Calu3 (cell line): ENCODE measurements at places on chromosomes 11 and 22. TPM values are rescaled to one million over a fixed set of nuclear protein-coding genes. Genes with fewer than 3 reads are reported as not detected.

DNA sequence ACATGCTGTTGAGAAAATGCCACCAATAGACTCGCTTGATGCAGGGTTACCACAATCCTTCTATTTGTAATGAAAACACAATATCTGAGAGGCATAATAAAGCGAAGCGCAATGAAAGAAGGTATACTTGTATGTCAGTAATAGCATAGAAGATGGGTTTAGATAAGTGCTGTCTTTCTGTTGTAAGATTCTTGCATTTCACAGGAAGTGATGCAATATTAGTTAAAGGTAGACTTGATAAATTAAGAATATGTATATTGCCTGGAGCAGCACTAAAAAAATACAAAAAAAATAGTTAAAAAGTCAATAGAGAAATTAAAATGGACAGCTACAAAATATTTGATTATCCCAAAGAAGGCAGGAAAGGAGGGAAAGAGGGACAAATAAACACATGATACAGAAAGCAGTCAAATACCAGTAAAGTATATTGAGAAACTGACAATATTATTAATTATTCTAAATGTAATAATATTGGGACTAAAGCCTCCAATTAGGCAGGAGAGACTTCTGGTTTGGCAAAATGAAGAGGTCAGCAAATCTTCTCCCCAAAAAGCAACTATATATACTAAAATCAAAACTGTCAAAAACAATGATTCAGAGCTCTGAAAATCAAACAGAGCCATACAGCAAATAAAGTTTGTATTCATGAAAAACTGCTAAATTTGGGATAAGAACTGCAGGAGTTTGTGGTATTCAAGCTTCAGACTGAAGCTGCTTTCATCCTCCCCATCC lies 46.6 kb upstream of the LRRC55 start:
- no peaks in the 10 kb centered on the region for H3K4me1 ChIP-seq
- H3K27ac ChIP-seq = no peak overlapping the region
- no peaks in the 10 kb centered on the region for H3K27me3 ChIP-seq
- no peak overlapping the region for H3K4me3 ChIP-seq
- no peaks in the 10 kb centered on the region for H3K36me3 ChIP-seq
- no peak for DNase-seq

DNA sequence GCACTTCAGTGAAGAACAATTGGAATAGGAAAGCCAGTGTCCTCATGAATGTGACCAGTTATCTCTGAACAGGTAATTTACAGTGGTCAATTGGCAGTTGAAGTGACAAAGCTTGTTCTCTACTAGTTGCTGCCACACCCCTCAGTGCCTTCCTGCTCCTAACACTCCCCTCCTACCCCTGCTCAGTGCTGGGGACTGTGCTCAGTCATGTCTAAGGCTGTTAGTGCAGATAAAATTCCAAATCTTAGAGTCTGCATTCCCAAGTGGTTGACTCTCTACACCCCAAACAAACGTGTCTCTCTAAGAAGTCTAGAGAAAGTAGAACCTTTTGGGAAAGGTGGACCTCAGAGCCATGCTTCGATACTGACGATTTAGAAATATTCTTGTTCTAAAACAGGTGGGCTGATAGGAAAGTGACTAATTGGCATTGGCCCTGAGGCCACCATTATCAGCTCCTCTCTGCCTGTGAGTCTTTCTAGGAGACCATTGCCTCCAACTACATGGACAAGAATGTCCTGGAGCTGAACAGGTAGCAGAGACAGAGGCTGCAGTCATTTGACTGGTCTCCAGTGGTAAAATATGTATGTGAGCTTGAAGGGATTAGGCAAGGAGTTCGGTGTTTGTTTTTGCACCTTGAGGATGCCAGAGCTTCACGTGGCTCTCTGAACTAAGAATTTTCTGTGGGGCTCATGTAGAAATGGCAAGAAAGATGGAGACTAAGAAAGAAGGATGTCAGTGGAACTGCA lies 22.1 kb upstream of the NNMT start:
- H3K4me1 ChIP-seq = peaks cover 18% of the 10 kb centered on the region
- H3K27ac ChIP-seq = no peak overlapping the region
- DNase-seq = no peak
- no peaks in the 10 kb centered on the region for H3K36me3 ChIP-seq
- no peak overlapping the region for H3K4me3 ChIP-seq

- H3K4me1 ChIP-seq = no peaks in the 10 kb centered on the region
- no peak overlapping the region for H3K27ac ChIP-seq
- H3K27me3 ChIP-seq = no peaks in the 10 kb centered on the region
- H3K36me3 ChIP-seq = peaks cover 17% of the 10 kb centered on the region
- H3K4me3 ChIP-seq = no peak overlapping the region
These were observed 13.2 kb downstream of the TKFC start for GRCh38 chr11:61345954-61346843.

DNA sequence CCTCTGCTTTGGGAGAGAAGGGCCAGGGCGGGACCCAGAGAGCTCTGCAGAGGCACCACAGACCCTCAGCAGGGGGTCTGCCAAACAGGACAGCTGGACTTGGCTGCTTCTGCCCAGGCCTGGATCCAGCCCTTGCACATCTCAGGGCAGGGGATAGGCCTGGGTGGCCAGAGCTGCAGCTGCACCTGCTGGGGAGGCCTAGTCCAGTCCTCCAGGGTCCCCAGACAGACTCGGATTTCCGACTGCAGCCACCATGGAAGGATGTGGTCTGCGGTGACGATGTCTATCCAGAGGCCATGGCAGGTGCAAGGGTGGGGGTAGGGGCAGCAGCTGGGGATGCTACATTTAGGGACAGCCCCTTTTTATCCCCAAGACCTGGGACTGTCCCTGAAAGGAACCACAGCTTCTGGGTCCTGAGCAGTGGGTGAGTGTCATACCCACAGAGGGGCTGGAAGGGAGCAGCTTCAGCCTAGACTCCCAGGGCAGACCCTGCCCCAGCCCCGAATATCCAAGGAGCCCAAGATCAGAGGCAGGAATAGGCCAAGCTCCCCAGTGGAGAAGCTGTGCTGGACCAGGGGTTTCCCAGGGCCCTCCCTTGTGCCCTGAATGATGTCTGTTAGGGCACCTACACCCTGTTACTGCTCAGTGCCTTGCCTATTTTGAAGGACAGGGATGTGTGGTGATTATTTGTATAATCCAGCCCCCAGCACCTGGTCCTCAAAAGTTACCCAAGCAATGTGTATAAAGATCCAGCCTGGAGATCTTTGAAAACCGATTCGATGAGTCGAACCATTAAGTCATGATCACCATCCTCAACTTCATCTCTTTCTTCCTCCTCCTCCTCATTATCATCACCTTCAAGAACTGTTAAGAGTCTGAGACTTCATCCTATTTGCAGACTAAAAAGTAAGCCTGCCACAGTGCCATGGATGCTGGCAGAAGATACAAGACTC lies 2.5 kb upstream of the IGLL5 start:
- DNase-seq = no peak
- H3K4me3 ChIP-seq = no peak overlapping the region
- H3K27ac ChIP-seq = no peak overlapping the region
- H3K36me3 ChIP-seq = no peaks in the 10 kb centered on the region
- H3K4me1 ChIP-seq = no peaks in the 10 kb centered on the region

DNA sequence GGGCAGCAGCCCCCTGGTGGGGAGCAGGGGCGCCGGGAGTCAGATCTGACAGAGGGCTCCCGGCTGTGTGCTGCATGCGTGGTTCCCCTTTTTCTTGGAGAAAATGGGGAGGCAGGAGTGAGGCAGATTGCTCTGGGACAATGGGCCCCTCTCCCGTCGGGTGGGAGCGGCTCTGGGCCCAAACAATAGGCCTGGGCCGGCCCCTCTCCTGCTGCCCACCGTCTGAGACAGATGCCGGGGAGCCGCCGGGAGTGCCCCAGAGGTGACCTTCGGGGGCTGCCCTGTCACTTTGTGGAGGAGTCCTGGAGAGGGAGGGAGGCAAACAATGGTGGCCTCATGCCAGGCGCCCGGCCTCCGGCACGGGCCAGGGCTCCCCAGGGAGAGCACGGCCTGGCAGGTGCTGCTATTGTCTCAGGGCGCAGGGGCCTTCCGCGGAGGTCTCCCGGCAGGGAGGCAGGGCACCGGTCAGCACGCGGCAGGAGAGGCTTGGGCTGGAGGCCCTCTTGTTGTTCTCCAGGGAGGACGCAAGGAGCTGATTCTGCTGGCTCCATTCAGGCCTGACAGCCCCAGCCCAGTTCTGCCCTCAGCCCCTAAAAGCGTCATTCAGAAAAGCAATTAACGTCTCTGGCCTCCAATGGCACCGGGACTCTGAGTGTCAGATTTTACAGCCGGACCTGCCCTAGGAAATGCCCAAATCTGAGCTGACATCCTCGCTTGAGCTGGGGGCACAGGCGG lies 44.8 kb downstream of the SMIM38 start:
- H3K27ac ChIP-seq = no peak overlapping the region
- no peaks in the 10 kb centered on the region for H3K36me3 ChIP-seq
- H3K27me3 ChIP-seq = peaks cover 24% of the 10 kb centered on the region
- DNase-seq = no peak
- no peak overlapping the region for H3K4me3 ChIP-seq
- no peaks in the 10 kb centered on the region for H3K4me1 ChIP-seq

DNA sequence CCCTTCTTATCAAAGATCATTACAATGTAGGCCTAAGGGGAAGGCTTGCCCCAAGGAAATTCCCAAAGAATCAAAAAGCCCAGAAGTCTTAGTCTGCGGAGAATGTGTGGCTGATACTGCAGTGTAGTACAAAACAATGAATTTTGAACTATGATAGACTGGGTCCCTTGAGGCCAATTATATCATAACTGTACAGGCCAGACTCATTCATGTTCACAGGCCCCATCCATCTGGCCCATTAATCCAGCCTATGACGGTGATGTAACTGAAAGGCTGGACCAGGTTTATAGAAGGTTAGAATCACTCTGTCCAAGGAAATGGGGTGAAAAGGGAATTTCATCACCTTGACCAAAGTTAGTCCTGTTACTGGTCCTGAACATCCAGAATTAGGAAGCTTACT lies 35.2 kb downstream of the IGLL1 start:
- DNase-seq = no peak
- H3K4me3 ChIP-seq = no peak overlapping the region
- no peaks in the 10 kb centered on the region for H3K36me3 ChIP-seq
- no peaks in the 10 kb centered on the region for H3K4me1 ChIP-seq
- peaks cover 22% of the 10 kb centered on the region for H3K27me3 ChIP-seq

- no peaks in the 10 kb centered on the region for H3K4me1 ChIP-seq
- H3K36me3 ChIP-seq = peaks cover 45% of the 10 kb centered on the region
- no peak for DNase-seq
These were observed 33.9 kb downstream of the TSPAN4 start for GRCh38 chr11:876545-876944.

GRCh38 chr11:67463680-67464410 lies 5.2 kb downstream of the TMEM134 start:
- peak; percentile 89 for DNase-seq
- H3K27ac ChIP-seq = peak overlapping the region; percentile 91
- no peaks in the 10 kb centered on the region for H3K27me3 ChIP-seq

DNA sequence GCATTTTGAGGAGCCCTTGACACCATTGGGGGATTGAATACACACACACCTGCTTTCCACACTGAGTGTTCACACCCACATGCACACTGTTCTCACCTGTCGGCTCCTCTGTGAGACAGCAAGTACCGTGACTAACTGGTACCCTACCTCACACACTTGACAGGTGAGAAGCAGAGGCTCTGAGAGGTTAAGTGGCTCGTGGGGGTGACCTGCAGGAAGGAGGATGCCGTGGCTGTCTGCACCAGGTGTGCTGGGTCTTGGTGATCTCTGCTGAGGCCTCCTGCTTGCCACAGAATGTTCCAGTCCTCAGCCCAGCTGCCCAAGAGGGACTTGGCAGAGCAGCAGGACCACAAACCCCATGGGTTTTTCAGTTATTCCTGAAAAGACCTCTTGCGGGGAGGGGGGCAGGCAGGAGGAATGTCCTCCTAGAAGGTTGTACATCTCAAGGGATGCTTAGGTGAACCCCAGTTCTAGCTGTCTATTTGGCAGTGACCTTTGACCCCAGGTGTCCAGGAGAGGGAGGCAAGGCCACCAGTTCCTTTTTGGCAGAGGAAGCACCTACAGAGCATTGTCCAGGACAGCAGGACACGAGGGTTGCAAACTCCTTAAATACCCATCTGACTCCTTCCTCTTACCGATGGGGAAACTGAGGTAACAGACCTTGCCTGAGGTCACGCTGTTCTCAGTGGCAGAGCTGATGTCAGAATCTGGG lies 66.0 kb downstream of the SHISAL1 start:
- H3K27me3 ChIP-seq = peaks cover 72% of the 10 kb centered on the region
- H3K4me1 ChIP-seq = no peaks in the 10 kb centered on the region
- no peak overlapping the region for H3K4me3 ChIP-seq
- DNase-seq = no peak
- H3K36me3 ChIP-seq = no peaks in the 10 kb centered on the region

GRCh38 chr11:69427906-69428880 lies 53.3 kb upstream of the LINC01488 start:
- peaks cover 23% of the 10 kb centered on the region for H3K4me1 ChIP-seq
- H3K4me3 ChIP-seq = no peak overlapping the region
- no peak for DNase-seq
- no peak overlapping the region for H3K27ac ChIP-seq
- no peaks in the 10 kb centered on the region for H3K36me3 ChIP-seq
- H3K27me3 ChIP-seq = no peaks in the 10 kb centered on the region

DNA sequence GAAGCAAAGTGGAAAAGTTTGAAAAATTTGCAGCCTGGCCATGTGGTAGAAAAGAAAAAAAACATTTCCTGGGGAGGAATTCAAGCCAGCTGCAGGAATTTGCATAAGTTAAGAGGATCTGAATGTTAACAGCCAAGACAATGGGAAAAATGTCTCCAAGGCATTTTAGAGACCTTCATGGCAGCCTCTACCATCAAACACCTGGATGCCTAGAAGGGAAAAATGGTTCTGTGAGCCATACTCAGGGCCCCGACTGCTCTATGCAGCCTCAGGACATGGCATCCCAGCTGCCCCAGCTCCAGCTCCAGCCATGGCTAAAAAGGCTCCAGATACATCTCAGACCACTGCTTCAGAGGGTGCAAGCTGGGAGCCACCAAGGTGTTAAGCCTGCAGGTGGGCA lies 149.1 kb upstream of the SOX6 start:
- H3K4me3 ChIP-seq = no peak overlapping the region
- H3K36me3 ChIP-seq = no peaks in the 10 kb centered on the region
- DNase-seq = no peak
- no peak overlapping the region for H3K27ac ChIP-seq
- H3K4me1 ChIP-seq = no peaks in the 10 kb centered on the region

- no peak overlapping the region for H3K4me3 ChIP-seq
- no peak for DNase-seq
- no peaks in the 10 kb centered on the region for H3K36me3 ChIP-seq
- peaks cover 8% of the 10 kb centered on the region for H3K4me1 ChIP-seq
These were observed 109.7 kb upstream of the CTSC start for GRCh38 chr11:88447281-88447680.

Gene GLYATL1
- total RNA-seq = not detected in 2 replicates

Gene CD3E
- not detected in 2 replicates for total RNA-seq

Gene B3GAT1
- 0.20 and 0.35 TPM in 2 replicates for total RNA-seq

Gene PHOX2A
- total RNA-seq = not detected in 2 replicates

Gene RELA
- total RNA-seq = 76.4 and 79.6 TPM in 2 replicates

Gene CABP7
- not detected in 2 replicates for total RNA-seq

Gene TSPAN32
- total RNA-seq = not detected in 2 replicates

Gene GUCY1A2
- total RNA-seq = 0.12 TPM in 1 of 2 replicates, not detected in the other

Gene GRIA4
- not detected in 2 replicates for total RNA-seq

Gene MGAT3
- total RNA-seq = 33.0 and 51.5 TPM in 2 replicates

Gene MUC2
- total RNA-seq = 0.05 TPM in 1 of 2 replicates, not detected in the other

Gene LMO1
- not detected in 2 replicates for total RNA-seq

Gene TMEM191B
- 2.4 TPM in 1 of 2 replicates, not detected in the other for total RNA-seq
